Right hindlimb (tissue), 1 donor: ENCODE measurements at places on chromosomes 7 and 10.

DNA sequence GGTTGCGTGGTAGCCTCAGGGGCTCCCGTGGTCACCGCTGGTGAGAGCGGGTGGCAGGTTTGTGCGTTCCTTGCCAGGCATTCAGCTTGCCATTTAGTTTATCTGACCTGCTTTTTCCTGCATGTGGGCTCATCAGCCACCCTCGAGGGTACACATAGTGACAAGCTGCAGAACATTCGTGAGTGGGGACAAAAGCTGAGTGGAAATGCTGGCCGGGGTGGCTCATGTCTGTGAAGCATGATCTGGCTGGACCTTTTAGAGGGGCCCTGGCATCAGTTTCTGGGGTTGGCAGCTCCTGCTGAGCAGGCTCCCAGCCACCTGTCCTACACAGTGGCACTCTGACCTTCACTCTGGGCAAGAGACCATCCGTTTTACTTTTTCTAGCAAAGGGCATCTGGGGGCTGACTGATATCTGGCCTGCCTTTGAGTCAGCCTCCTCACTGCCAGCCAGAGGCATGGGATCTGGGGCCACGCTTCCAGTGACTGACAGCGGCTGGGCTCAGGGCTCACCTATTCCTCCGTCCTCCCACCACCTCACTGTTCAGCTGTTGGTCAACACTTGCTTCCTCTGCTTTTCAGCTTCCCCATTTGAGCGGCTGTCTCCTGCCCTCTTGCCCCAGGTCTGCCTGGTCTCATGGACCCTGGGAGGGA is 75.0 kb downstream of the LANCL2 start:
- no peak for DNase-seq

DNA sequence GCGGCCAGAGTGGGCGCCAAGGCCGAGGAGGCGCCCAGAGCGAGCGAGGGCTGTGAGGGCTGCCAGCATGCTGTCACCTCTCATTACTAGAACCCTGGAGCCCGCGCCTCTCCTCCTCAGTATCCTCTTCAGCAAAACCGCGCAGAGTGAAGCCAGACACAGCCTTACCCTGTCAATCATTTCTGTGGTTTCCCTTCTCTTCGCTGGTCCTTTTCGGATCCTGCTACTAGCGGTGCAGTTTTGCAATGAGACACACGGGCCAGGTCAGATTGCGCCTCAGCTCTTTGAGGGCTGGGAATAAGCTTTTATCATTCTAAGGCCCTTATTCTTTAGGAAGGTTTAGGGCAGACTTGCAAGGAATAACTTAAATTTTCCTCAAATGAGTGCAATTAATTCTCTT is 55.5 kb upstream of the FAM171A1 start:
- no peak for DNase-seq

- peak; percentile 44 for DNase-seq
Measured at GRCh38 chr7:132402751-132403245, 173.5 kb downstream of the PLXNA4 start.

GRCh38 chr7:31550432-31550831 is 36.5 kb downstream of the ITPRID1 start:
- no peak for DNase-seq

- DNase-seq, result no peak
Measured at GRCh38 chr10:93090619-93091018, 16.9 kb downstream of the CYP26A1 start.

GRCh38 chr7:15376600-15376999 is 185.2 kb downstream of the AGMO start:
- no peak for DNase-seq

GRCh38 chr7:42345478-42346299 is 108.7 kb upstream of the GLI3 start:
- no peak for DNase-seq

DNA sequence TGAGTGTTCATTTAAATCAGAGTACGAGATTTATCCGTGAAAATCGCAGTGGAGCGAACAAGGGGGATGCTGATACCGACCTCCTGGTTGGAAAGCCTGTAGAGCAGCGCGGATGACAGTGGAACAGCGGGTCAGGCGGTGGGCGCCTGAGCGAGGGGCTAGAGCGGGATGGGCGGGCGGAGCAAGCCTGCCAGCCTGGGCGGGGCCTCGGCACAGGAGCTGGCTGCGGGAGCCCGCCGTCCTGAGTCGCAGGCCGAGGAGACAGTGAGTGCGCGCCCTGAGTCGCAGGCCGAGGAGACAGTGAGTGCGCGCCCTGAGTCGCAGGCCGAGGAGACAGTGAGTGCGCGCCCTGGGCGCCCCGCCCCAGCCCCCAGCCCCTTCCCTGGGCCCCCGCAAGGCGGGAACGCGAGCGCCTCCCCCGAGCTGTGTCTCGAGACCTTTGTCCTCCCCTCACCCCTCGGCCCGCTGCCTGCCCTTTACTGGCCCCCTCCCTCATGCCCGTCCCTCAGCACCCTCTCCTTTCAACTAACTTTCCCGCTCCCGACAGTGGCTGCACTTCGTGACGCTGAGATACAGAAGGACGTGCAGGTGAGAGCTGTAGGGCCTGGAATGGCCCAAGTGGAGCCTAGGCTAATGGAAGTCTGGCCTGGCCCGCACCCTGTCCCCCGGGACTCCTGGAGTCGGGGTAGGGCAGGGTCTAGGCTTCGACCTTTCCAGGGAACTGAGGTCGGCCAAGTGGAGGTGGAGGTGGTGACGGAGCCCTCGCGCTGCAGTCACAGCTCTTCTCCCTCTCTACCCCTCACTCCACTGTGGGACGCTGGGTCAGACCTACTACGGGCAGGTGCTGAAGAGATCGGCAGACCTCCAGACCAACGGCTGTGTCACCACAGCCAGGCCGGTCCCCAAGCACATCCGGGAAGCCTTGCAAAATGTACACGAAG is at the start of gene AS3MT:
Gene AS3MT, plus strand, starts transcription at position 213 of the 941 bp plus-strand sequence. Its CDS starts 123 bp downstream, at position 336.
- DNase-seq, result peak; percentile 76

DNA sequence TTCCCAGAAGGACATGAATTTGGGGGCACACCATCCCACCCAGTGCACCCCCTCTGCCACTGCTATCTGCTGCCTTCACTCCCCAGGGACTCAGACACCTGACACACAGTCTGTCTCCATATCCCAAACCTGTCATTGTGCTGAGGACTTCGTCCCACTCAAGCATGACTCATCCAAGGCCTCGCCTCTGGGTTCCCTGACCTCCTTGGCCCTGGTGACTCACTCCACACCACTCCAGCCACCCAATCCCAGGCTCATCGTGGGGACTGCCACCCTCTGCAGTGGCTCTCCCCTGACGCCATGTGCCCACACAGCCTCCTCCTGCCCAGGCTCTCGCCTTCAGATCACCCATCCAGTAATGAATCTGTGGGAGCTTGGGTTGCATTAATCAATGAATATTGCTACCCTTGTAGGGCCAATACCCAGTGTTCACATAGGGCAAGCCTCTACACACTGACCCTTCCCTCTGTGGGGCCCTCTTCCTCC is 6.6 kb upstream of the INSIG1 start:
- no peak for DNase-seq

DNA sequence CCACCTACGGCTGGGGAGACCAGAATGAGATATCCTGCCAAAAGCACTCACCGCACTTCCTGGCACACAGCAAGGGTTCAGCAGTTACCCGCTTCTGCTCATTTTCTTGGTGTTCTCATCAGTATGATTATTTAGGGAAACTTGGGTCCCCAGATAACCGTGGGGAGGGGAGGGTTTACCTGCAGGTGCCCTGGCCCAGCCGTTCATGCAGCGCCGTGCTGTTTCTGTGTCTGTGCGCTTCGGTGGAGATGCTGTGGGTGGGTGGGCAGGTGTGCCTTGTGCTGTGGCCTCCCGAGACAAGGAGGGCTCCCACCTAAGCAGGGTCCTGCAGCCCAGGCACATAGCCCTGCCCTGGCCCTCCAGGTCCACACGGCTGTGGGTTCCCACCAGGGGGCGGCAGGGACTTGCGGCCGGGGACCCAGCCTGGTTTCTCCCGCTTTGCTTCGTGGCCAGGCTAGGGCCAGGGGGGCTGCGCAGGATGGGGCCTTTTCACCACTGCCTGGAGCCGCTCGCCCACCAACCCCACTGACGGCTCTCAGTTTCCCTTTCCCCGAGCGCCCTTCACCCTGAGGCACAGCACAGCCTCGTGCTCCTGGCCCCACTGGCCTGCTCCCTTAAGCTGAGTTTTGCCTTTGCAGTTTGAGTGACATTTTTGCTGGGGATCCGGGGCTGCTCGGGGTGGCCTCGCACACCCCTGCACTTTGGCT is 78.5 kb downstream of the LHPP start:
- DNase-seq, result peak; percentile 81

- DNase-seq, result no peak
Measured at GRCh38 chr7:45294559-45294958, 137.0 kb downstream of the RAMP3 start.

GRCh38 chr7:74027683-74028320 is at the start of gene ELN:
TSS of gene ELN (plus strand) at chr7:74028173. CDS start at chr7:74028188, 15 bp downstream.
- DNase-seq, result peak; percentile 96

DNA sequence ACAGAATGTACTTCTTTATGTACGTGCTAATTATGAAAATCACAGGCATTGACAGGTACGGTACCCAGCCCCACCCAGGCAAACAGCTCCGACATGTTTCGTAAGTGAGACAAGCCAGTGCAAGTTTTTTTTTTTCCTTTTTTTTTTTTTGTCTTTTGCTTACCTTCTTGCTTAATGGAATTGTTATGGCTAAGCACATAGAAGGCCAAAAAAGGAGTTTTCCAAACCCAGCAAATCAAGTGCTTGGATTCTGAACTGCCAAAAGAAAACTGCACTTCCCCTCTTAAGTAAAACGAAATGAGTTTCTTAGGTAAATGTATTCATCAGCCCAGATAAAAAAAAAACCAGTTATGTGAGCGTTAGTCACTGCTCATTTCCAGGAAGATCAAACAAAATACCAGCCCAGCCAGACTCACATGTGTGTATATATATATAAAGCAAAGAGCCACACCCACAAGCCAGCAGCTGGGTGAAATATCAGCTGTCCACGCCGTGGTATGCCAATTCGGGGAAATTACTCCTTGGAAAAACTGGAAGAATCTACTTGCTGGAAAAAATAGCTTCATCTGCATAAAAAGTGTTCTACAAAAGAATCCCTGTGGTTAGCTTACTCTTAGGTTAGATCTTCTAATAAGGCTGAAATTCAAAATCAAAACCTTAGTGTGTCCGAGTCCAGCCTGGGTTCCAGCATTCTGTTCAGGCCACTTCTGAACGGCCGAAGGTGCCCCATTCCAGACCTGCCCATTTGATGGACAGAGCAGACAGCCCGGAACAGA is 8.0 kb downstream of the KLF6 start:
- peak; percentile 78 for DNase-seq

DNA sequence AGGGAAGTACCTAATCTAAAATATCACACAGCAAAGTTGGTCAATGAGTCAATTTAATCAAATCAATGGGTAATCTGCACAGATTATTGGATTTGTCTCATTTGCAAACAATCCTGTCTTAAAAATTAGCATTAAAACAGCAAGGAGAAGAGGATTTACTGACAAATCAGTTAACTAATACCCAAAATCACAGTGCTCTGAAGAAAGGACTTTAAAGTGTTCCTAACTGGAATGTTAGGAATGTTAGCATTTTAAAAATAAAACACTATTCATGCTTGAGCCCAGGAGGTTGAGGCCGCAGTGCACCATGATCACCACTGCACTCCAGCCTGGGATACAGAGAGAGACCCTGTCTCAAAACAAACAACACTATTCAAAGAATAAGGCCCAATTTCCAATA is 83.1 kb downstream of the CHCHD3 start:
- DNase-seq, result no peak

DNA sequence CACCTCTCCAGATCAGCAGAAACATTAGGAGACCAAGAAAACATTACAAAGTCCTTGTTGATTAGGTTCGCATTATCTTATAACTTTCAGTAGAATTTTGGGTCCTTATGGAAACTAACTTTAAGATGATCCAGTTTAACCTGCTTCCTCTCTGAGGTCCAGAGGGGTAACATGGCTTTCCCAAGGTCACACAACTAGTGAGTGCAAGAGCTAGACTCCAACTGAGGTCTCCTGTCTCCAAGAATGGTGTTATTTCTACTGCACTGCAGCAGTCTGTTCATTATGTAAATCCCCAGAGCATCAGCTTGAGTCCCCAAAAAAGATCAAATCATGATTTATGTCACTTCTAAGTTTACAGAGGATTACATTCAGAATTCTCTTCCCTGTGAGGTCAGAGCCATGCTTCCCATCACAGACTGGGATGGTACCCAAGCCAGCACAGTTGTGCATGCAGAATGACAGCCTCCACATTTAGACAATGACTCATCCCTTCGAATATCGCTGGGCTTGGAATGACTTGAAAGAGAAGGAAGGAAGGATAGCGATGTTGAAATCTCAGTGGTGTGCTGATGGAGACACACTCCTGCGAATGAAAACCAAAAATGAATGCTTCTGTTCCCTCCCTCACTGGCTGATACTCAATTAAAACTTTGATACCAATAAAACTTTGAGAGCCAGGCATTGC is 163.1 kb upstream of the PLXNA4 start:
- no peak for DNase-seq

GRCh38 chr7:125876431-125876830 is 946.8 kb upstream of the POT1 start:
- no peak for DNase-seq

- DNase-seq, result no peak
Measured at GRCh38 chr7:99505324-99505662, 831 bp downstream of the ZKSCAN5 start.

- DNase-seq, result no peak
Measured at GRCh38 chr10:34941471-34942357, 126.6 kb upstream of the PARD3 start.

DNA sequence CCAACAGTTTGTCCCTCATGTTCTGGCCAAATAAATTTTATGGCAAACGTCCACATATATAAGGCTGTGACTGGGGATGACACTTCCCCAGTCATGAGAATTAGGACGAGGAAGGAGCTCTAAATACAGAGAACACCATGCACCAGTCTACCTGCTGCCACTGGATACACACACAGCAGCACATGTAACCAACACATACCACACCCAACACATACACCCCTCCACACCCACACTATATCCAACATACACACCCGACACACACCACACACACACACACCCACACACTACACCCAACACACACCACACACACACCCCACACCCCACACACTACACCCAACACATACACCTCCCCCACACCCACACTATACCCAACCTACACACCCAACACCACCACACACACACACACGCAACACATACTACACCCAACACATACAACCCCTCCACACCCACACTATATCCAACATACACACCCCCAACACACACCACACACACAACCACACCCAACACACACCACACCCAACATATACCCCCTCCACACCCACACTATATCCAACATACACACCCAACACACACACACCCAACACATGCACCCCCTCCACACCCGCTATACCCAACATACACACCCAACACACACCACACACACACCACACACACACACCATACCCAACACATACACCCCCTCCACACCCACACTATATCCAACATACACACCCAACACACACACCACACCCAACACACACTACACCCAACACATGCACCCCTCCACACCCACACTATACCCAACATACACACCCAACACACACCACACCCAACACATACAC is 74.1 kb downstream of the HIPK2 start:
- no peak for DNase-seq

- DNase-seq, result peak; percentile 98
Measured at GRCh38 chr10:119207366-119207666, at the start of gene GRK5. TSS of gene GRK5 (plus strand) at chr10:119207571. CDS start at chr10:119207918, 347 bp downstream.

GRCh38 chr7:77903597-77903996 is 105.0 kb downstream of the PHTF2 start:
- DNase-seq, result no peak
